ENCODE measurements at places on chromosomes 11 and 22. TPM values are rescaled to one million over a fixed set of nuclear protein-coding genes. Genes with fewer than 3 reads are reported as not detected.

Gene GPHA2
- total RNA-seq = not detected

Gene RTN4RL2
- total RNA-seq = not detected

Gene KDELR3
- total RNA-seq = 172 TPM

Gene LRRN4CL
- total RNA-seq = 20.1 TPM

Gene GRM5
- total RNA-seq = not detected

Gene CELSR1
- 14.9 TPM for total RNA-seq

Gene CCDC81
- total RNA-seq = 1.1 TPM

Gene ARHGAP20
- total RNA-seq = 10.3 TPM

Gene THY1
- 669 TPM for total RNA-seq

Gene RHOD
- 38.4 TPM for total RNA-seq

Gene MMP3
- 99.6 TPM for total RNA-seq

Gene EFEMP2
- total RNA-seq = 102 TPM

Gene SLC22A9
- total RNA-seq = not detected

Gene OR4D5
- not detected for total RNA-seq

Gene TMPRSS6
- not detected for total RNA-seq

Gene OR56A1
- total RNA-seq = not detected

Gene SLC35C1
- 11.1 TPM for total RNA-seq

Gene PNPLA5
- total RNA-seq = 0.13 TPM

Gene PIWIL4
- 6.8 TPM for total RNA-seq

Gene TMEM191C
- total RNA-seq = 0.32 TPM

Gene SHANK2
- 3.2 TPM for total RNA-seq

Gene TOM1
- 91.8 TPM for total RNA-seq

Gene OR51B5
- total RNA-seq = 0.11 TPM

Data from articular chondrocyte of knee joint (primary cell).